Hematopoietic multipotent progenitor cell treated with erythropoietin and hydrocortisone succinate and interleukin-3 and kit ligand, for 8 days (in vitro differentiated cells): ENCODE measurements at places on chromosomes 7 and 10.

GRCh38 chr10:121503587-121504051, 94.6 kb downstream of the FGFR2 start:
- no peak for DNase-seq

DNA sequence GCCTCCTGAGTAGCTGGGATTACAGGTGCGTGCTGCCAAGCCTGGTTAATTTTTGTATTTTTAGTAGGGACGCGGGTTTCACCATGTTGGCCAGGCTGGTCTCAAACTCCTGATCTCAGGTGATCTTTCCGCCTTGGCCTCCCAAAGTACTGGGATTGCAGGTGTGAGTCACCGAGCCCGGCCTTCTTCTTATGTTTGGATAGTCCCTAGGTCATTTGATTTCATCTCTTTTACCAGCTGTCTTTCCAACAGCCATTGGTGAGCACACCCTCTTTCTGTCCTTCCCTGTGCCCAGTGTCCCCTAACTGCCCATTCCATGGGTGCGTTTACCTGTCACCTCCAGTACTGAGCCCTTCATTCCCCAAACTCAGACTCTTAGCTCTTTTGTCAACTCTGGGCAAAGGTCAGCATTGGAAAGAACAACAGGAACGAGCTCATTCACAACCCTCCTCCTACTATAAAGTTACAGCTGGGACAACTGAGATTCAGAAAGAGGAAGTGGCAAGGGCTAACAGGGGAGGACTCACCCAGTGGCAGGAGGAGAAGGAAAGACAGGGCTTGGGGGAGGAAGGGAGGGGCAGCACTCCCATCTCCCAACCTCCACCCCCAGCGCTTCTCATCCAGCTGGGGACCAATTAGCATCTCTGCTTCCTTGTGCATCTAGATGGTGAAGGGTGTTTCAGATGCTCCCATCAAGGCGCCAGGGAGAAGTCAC, 5.6 kb downstream of the SSC4D start:
- DNase-seq: peak; percentile 34

GRCh38 chr7:40765639-40766038, 630.8 kb downstream of the SUGCT start:
- no peak for DNase-seq

- DNase-seq: no peak
These were observed 849.2 kb downstream of the KCNMA1 start for GRCh38 chr10:76788452-76788811.

- DNase-seq: no peak
These were observed 205.2 kb downstream of the KLF6 start for GRCh38 chr10:3579845-3580244.

DNA sequence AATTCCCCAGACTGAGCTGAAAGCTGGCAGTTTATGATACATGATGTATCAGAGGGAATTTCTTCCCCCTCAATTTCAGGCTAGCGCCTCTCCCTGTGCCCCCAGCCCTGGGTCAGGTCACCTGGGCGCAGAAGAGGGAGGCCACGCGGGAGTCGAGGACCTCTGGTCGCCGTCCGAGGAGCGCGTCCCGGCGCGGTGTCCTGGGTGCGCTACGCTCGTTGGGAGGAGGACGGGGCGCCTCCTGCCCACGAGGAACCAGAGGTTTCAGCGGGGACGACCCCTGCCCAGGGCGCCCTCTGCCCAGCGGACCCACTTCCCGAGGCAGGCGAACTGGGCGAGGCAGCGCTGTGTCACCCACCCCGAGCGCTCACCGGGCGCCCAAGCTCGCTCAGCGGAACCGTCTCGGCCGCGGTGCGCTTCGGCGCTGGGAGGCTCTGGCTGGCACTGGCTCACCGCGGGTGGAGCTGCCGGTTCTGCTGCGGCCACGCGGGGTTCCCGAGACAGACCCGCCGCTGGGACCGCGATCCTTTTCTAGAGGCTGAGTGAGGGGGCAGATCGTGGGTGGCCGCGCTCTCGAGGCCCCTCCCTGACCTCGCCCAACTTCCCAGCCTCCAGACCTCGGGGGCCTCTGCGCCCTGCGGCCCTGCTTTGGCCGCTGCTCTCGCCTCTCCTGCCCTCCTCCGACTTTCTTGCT, at the start of gene FAM237B:
TSS of gene FAM237B (minus strand) at position 504 of the 694 bp plus-strand sequence. CDS start 1,556 bp downstream, outside the sequence.
- no peak for DNase-seq

- no peak for DNase-seq
These were observed 89.8 kb upstream of the HPS1 start for GRCh38 chr10:98536551-98536950.

DNA sequence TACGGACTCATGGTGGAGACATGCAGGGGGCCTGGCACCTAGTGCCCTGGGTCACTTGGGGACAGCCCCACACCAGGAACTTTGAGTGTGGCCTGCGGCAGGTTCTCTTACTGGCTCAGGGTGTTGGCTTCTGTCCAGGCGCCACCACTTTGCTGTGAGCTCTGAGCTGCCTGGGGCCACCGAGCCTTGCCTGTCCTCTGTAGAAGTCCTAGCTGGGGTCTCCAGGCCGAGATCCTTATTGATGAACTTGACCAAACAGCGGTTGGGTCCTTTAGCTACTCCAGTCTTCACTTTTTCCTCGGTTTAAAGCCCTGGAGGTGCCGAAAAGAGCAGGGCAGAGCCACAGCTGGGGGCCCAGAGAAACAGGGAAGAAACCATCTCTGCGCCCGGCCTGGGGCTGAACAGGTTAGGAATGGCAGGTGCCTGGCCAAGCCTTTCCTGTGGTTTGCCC, 41.3 kb downstream of the ZNF467 start:
- DNase-seq: no peak

DNA sequence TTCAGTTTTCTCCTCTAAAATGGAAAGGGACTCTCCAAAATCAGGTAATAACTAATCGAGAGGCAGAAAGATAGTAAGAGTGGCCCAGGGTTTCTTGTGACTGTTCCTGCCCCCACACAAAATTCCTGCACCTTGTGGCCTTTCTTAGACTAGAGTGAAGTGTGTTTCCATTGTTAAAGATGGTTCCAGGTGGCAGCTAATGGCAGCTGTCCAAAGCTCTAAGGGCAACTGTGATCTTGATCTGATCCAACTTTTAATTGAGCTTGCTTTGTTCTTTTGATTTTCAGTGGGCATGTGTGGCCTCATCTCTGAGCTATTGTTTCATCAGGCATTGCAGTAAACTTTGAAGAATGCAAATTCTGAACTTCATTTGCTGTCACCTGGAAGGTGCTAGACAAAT, 19.4 kb downstream of the ACSL5 start:
- no peak for DNase-seq

- DNase-seq: no peak
These were observed 51.7 kb upstream of the NCF1 start for GRCh38 chr7:74722153-74722552.

- DNase-seq: peak; percentile 13
These were observed 13.2 kb downstream of the EPHA1 start for GRCh38 chr7:143395187-143396149.

DNA sequence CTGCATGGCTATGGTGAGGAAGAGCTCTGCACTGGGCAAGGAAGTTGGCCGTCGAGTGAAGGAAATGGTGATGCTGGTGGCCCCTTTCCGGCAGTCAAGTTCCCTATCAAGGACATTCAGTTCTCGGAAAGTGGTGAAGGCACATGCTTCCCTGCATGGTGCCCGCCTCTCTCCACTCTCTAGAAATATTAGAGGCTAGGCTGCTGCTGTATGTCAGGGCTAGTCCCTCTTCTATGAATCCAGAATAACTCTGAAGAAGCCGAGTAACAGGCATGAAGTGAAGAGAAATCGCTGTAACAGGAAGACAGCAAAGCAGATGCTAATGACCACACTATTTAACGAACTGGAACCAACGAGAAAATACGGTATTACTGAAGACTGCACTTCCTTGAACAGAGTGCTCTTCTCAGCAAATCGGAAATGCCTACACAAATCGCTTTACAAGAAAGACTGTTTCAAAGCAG, 5.4 kb downstream of the IDI1 start:
- peak; percentile 37 for DNase-seq

DNA sequence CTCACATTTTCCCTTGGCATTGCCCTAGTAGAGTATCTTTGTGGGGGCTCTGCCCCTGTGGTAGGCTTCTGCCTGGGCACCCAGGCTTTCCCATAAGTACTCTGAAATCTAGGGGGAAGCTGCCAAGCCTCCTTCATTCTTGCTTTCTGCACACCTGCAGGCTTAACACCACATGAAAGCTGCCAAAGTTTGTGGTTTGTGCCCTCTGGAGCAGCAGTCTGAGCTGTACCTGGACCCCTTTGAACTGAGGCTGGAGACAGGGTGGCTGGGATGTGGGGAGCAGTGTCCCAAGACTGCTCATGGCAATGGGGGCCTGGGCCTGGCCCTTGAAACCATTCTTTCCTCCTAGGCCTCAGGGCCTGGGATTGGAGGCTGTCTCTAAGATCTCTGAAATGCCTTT, 35.0 kb upstream of the TMEM273 start:
- DNase-seq: no peak

DNA sequence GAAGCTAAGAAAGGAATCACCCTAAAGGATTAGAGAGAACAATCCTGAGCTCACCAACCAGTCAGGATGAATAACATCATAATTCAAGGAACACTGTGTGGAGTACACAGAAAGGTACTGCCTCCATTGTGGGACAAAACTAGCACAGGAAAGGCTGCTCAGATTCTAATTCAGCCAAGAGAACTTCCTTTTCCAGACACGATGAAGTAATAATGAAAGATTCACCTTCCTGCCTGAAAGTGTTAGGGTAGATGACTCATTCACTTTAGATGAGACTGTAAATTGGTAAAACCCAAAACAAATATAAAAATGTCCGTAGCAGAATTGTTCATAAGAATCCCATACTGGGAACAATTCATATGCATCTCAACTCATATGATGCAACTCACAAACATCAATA, 167.2 kb downstream of the CDC14C start:
- no peak for DNase-seq

DNA sequence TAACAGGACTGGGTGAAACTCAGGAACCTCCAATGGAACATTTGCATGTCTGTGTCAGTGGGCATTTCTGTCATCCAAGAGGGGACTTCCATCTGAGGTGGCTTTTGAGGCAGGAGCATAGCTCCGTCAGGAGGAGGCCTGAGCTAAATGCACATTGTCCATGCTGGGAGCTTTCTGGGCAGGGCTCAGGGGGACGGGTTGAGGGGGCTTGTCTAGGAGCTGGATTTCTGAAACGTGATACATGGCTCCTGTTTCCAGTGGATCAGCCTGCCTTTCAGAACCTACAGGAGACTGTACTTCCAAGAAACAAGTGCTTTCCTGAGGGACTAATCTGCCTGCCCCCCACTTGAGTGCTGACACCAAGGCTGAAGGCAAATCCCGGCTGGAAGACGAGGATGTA, 40.5 kb upstream of the GDF10 start:
- no peak for DNase-seq

DNA sequence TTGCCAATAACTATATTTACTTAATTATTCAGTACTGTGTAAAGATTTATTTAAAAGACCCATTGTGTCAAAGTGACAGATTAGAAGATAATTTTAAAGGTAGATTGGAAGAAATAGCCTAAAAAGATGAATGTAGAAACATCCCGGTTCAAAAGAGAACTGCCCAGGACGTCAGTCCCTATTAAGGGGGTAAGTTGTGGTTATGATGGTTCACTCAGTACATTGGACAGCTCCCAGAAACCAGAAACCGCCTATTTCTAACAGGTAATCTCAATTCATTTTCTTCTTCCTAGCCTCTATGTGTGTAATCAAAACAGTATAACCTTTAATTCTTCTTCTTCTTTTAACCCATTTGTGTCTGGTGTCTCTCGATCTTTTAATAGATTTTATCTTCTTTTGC, 1.5 kb upstream of the FERD3L start:
- peak; percentile 1 for DNase-seq

DNA sequence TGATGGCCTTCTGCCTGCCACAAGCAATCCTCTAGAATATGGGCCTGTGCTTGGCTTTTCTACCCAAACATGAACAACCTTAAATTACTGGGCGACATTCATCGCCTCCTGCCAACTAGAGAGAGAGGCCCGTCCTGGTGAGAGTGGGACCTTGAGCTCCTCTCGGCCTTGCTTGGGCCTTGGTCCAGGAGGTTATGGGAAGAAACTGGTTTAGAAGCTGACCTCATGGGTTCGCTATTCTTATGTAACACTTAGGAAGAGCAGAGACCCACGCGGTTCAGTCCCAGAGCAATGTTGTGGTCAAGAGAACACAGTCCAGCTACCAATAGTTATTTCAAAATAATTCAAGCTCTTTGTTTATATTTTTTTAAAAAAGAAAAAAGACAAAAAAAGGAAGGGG, 176.3 kb upstream of the ZNF32 start:
- DNase-seq: no peak

DNA sequence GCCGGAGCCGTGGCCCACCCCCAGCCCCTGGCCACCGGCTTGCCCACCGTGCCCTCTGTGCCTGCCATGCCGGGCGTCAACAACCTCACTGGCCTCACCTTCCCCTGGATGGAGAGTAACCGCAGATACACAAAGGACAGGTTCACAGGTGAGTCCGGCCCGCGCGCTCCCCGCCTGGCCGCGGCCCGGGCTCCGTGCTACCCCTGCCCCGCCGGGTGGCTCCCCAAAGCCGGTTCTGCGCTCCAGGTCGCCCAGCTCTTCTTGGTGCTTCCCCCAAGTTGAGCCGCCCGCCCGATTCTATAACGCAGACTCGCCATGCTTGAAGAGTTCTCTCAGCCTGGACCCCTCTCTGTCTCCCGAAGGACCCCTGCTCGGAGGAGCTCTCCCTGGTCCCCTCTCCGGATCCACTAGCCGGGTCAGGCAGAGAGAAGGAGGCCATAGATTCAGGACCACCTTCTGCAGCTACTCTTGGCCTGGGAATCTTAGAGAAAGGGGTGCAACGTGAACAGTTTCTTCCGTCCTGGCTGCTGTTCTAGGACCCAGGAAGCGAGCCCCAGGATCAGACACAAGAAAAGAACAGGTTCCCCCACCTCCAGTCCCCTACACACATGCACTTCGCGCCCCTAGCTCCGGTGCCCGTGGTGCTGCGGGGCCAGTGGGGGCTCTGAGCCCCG, 999 bp downstream of the TLX1 start:
- no peak for DNase-seq

GRCh38 chr10:10845826-10846503, 171.7 kb upstream of the CELF2 start:
- DNase-seq: no peak

GRCh38 chr7:138603549-138604318, 97.4 kb downstream of the SVOPL start:
- DNase-seq: no peak

- DNase-seq: no peak
These were observed 48.4 kb downstream of the MPP7 start for GRCh38 chr10:28254290-28254985.

DNA sequence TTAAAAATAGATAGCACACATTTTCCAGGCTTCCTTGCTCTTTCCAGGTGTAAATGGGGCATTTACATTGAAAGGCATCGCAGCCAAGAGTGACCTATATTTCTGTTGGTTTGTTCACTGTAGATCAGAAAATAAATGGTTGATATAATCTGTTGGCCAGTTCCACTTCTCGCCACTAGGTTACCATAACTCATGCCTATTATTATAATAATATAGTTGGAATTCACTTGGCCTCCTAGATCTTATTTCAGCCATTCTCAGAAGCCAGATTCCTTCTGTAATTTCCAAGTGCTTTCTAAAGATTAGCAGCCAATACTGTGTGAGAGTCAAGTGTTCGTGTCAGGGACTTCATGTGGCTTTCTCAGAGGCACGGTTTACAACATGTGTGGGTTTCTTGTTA, 179.5 kb downstream of the DNAH11 start:
- DNase-seq: no peak

GRCh38 chr7:101676956-101677355, 47.9 kb upstream of the MYL10 start:
- DNase-seq: no peak

GRCh38 chr10:75033399-75034130, 77.9 kb upstream of the SAMD8 start:
- DNase-seq: no peak
